ENCODE measurements at places on chromosomes 4 and X.

DNA sequence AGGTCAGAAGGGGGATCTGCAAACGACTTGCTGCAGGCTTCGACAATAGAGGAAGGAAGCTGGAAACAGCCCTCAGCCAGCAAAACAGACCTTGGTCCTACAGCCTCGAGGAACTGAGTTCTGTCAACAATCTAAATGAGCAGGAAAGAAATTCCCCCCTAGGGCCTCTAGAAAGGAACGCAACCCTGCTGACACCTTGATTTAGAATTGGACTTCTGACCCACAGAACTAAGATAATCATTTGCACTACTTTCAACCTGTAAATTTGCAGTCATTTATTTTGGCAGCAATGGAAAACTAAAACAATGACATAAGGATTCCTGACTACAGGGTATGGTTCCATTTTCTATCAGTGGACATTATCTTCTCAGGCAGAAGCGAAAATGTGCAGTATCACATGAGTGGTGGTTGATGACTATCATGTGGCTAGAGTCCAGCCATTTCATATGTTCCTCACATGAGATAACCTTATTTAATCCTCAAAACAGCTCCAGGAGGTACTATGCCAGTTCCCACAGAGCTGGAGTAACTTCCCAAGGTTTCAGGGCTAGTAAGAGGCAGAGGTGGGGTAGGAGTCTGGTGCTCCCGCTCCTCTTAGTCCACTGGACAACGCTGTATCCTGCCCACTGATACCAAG is 61.6 kb downstream of the SAT1 start:
- DNase-seq: no peak

- DNase-seq: no peak
Measured at GRCh38 chrX:3501833-3502535, 155.5 kb upstream of the MXRA5 start.

- DNase-seq: no peak
Measured at GRCh38 chrX:40156470-40157227, 58.9 kb upstream of the BCOR start.

DNA sequence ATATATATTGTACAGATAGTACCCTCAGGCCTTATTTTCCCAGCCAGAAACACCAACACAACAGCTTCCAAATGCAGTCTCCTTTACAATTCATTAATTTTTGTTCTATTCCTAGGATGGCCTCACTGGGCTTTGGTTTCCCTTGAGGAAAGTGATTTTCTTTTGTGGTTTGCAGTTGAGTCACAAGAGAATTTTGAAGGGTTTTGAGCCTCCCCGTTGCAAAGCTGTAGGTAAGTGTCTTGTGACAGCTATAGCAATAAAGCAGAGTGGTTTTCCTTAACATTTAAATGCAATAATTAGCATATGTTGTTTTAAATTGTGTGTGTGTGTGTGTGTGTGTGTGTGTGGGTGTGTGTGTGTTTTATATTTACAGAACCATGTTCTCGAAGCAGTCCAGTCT is 54.1 kb upstream of the WDR17 start:
- DNase-seq: no peak

DNA sequence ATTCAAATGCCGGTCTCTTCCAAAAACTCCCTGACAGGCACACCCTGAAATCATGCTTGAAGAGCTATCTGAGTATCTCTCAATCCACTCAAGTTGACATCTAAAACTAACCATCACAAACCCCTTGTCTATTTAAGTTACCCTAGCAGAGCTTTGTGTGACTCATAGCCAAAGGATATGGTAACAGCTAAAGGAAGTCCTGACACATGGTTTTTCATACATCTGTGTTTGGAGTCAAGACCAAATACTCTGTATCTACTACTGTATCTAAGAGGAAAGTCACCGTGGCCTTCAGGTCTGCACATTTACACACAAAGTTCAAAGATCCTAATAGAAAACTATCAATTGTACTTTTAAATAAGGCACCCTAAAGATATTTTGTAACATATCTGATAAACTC is 239.6 kb upstream of the VCX start:
- no peak for DNase-seq

GRCh38 chr4:1842339-1842895 is 13.5 kb downstream of the LETM1 start:
- no peak for DNase-seq

- no peak for DNase-seq
Measured at GRCh38 chrX:77061545-77061944, 385.6 kb upstream of the FGF16 start.

GRCh38 chr4:186587416-186588018 is 32.1 kb upstream of the MTNR1A start:
- DNase-seq: peak; percentile 60

DNA sequence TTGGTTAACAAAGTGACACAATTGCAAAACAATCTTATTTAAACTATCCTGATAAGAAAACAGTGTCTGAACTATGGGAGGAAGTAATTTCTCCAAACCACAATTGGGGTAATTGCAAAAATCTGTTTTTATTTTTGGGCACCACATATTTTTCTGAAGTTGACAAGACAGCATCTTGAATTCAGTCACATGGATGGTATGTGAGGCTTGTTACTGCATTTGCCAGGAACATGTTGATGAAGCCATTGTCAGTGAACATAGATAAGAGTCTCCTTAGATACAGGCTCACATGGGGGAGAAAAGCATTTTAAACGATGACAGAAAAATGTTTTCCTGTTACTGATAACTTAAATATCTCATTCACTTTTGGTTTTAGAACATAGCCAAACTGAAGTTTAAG is 5.5 kb upstream of the USP53 start:
- no peak for DNase-seq

DNA sequence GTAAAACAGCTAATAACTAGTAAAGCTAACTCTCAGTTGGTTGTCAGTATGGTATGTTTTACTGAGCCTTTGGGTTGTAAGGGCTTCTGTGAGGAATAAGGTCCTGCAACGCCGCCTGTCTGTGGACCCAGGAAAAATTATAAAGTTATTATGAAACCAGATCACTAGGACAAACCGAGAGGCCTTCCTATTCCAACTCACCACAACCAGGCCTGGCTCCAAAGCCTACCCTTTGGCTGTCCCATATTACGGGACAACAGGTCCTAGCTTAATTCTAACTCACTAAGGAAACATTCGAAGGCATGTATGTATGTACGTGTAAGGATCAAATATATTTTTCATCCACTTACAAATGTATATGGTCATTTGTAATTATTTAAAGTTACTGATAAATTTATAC is 1.4 kb downstream of the ANKRD17 start:
- DNase-seq: peak; percentile 78

GRCh38 chr4:93983140-93983539 is 154.6 kb downstream of the ATOH1 start:
- DNase-seq: no peak

DNA sequence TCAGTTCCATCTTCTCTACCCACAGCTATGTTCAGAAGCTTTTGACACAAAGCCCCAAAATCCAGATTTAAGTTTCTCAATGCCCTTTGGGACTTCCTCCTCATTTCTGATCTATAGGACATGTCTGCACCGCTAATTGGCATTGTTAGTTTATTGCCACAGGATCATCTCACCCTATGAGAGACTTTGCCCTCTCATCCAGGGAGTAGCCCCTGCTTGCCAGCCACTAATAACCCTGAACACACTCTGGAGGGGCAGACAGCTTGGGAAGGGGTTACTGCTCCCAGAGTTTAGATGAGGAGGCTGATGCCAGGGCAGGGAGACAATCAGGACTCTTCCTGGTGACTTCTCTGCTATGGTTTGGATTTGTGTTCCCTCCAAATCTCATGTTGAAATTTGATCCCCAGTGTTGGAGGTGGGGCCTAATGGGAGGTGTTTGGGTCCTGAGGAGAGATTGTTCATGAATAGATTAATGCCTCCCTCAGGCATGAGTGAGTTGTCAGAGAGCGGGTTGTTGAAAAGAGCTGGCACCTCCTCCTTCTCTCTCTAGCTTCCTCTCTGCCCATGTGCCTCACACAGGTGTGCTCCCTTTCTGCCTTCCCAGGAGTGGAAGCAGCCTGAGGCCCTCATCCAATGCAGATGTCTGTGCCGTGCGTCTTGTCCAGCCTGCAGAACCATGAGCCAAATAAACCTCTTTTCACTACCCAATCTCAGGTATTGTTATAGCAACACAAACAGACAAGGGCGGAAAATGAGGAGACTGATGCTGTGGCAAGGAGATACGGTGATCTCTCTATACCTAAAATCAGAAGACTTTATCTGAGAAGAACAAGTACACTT is 3.6 kb upstream of the SCARB2 start:
- no peak for DNase-seq

GRCh38 chr4:10096201-10096977 is 20.2 kb downstream of the WDR1 start:
- peak; percentile 72 for DNase-seq

Measured in uterus (tissue), 4 donors.